ENCODE measurements at places on chromosomes 2 and 18.

GRCh38 chr2:149223472-149224095 lies 106.8 kb upstream of the LYPD6 start:
- DNase-seq = no peak

GRCh38 chr2:180291060-180291459 lies 284.0 kb upstream of the CWC22 start:
- DNase-seq = peak; percentile 83

DNA sequence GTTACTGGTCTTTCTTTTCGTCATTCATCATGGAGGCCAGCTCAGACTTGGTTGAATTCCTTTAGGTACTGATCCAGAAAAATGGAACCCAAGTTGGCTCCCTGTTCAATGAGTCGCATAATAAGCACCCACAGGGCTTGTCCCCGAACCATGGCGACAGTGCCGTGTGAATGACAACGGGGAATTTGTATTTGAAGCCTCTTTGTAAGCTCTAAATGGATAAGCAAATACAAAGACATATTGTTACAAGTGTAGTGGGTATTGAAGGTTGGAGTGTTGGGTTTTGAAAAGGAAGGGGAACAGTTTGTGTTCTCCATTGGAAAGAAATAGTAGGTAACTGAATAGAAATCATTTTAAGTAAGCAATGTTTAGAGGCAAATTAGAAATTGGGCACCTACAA lies 288.9 kb downstream of the SLC4A3 start:
- DNase-seq = no peak

GRCh38 chr2:239222706-239223309 lies 178.0 kb downstream of the HDAC4 start:
- peak; percentile 57 for DNase-seq

- peak; percentile 87 for DNase-seq
These were observed 85.6 kb upstream of the ETAA1 start for GRCh38 chr2:67311536-67311935.

- DNase-seq = peak; percentile 27
These were observed 33.3 kb upstream of the TMEM87B start for GRCh38 chr2:112021781-112022231.

DNA sequence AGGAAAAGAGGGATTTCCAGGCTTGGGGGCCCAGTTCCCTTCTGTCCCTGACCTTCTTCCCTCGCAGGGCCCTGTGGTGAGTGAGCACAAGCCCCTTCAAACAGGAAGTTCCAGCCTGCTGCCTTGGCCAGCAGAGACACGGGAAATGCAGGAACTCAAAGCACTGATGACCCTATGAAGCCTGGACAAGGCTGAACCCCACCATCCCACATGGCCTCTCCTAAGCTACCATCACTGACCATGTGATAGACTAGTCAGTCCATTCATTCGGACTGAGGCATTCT lies 196.4 kb downstream of the TNS1 start:
- DNase-seq = no peak

DNA sequence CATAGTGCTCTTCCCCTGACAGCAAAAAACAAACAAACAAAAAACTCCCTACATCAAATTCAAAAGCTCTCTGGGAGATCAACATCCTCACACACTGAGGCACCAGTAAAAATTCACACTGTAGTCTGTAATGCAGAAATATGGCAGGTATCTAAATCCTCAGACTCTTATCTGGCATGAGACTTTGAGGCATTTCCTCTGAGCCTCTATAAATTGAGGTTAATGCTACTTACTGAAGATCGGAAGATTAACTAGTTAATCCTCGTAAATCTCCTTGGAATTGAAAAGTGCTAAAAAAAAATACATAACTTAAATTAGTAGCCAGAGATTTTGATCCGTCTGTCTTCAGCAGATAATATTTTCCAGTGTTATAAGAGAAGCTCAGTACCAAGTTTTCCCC lies 65.0 kb downstream of the AP1S3 start:
- DNase-seq = no peak

DNA sequence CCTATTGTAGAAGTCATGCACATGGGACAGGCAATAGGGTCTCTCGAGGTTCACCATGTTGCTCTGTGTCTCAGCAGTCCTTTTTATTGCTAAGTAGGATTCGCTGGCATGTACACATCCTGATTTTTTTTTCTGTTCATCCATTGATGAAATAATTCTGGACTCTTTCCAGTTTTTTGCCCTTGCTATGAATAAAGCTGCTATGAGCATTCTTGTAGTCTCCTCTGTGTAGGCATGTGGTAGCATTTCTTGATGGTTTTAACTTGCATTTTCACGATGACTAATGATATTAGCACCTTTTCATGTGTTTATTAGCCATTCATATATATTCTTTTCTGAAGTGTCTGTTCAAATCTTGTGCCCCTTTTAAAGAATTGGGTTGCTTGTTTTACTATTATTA lies 65.8 kb upstream of the EDAR start:
- no peak for DNase-seq

- no peak for DNase-seq
These were observed 6.6 kb downstream of the ATOH8 start for GRCh38 chr2:85760371-85760770.

- DNase-seq = peak; percentile 79
These were observed 62.9 kb downstream of the POMC start for GRCh38 chr2:25105336-25106085.

DNA sequence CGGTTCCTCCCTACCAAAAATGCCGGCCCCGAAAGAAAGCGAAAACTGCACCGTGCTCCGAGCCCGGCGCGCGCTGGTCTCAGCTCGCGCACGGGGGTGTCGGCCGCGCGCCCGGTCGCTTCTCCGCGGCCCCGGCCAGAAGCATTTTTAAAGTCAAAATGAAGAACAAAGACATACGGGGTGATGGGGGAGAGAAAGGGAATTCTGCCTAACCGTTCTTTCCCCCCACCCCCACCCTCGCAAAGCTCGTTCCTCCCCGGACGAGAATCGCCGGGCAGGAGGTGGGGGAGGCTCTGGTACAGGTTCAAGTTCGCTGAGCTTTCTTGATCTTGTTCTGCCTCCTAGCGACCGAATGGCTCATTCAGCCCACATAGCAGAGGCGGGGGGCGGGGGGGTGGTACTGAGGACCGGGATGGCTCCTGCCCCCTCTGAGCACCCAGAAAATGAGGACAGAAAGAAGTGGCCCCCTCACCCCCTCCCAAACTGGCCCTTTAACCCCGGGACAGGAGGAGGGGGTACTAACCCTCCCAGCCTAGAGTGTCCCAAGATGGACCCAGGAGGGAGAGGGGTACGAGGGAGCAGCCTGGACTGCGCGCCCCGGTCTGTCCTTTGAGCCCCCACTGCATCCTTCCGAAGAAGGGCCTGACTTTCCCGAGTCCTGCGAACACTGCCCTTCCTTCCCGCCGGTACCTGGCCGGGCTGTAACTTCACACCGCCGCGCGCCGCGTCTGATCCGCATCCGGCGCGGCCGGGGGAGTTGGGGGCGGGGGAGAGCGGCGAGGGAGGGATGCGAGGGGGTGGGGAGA lies 3.1 kb downstream of the BCL11A start:
- DNase-seq = peak; percentile 50

- peak; percentile 36 for DNase-seq
These were observed 36.5 kb downstream of the ZRANB3 start for GRCh38 chr2:135494503-135494902.

GRCh38 chr2:228768818-228769217 lies 502.3 kb downstream of the PID1 start:
- peak; percentile 66 for DNase-seq

- DNase-seq = no peak
These were observed 180.9 kb downstream of the EIPR1 start for GRCh38 chr2:3196716-3197115.
